NCI-H345 (cell line): ENCODE measurements at places on chromosomes 3 and 15.

- no peak for DNase-seq
Measured at GRCh38 chr3:45679805-45680204, 9.4 kb upstream of the SACM1L start.

- no peak for DNase-seq
Measured at GRCh38 chr15:68674975-68675374, 96.2 kb downstream of the CORO2B start.

GRCh38 chr15:70083946-70084345 is 13.8 kb downstream of the TLE3 start:
- DNase-seq, result no peak

- no peak for DNase-seq
Measured at GRCh38 chr3:193970773-193971206, 165.2 kb upstream of the HES1 start.

DNA sequence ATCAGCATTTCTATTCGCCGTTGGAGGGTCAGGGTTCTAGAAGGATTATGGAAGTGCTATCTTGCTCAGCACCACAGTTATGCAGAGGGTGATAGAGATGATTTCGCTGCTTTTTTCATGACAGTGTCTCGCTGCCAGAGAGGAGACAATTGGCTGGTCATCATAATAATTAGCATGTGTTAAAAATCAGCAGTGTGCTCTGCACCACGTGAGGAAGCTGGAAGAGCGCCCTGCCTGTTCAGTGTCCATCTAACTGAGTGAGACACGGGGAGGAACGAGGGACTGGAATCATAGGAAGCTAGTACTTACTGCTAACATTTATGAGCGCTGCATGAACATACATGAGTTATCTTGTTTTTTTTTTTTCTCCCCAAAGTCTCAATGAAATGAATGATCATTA is 116.2 kb upstream of the PLAAT1 start:
- no peak for DNase-seq

DNA sequence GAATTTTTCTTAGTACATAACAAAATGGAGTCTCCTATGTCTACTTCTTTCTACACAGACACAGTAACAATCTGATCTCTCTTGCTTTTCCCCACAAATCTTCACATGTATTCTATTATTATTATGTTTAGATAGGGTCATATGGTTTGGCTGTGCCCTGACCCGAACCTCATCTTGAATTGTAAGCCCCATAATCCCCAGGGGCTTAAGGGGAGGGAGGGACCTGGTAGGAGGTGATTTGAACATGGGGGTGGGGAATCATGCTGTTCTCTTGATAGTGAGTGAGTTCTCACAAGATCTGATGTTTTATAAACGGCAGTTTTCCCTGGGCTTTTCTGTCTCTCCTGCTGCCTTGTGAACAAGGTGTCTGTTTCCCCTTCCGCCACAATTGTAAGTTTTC is 86.7 kb upstream of the SELENOK start:
- DNase-seq, result no peak

- DNase-seq, result peak; percentile 60
Measured at GRCh38 chr3:9402410-9403228, 5.2 kb downstream of the SETD5 start.

GRCh38 chr3:104519068-104519467 is 847.6 kb upstream of the ALCAM start:
- DNase-seq, result no peak

DNA sequence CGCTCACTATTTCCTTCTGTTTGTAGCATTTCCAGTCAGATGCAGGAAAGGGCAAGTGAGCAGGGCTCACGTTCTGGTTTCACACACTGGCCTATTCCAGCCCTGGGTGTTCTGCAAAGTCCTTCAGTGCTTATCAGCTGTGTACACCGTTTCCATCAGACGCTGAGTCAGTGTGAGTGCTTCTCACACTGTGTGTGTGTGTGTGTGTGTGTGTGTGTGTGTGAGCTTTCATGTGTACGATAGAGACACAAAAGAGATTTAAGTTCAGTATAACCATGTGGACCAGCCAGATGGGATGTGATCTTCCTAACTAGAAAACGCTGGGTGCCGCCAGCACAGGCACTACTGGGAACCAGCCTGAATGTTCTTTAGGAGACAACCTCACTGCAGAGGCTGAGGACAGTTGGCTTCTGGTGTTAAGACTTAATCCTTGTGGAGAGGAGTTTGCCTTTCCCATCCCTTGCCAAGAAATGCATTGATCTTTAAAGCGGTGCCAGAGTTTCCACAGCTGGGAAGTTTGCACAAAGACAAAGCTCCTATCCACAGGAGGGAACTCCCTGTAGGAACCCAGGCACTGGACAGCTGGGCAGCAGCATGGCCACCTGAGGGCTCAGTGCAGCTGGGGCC is 3.9 kb upstream of the CHSY1 start:
- no peak for DNase-seq

DNA sequence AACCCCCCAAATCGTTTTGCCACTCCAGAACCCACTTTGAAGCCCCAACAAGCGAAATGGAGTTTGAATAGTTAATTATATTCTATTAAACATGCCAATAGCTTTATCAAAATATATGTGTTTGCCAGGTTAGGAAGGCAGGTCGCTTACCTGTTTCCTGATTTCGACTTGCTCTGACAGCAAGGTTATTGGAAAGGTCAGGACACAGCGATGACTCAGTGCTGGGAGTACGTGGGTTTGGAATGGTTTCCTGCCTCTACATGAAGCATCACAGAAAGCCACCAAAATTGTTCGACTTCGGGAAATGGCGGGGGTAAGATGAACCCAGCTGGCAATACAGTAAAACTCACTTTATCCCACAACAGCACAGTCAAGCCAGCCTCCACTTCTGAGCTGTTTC is 135.6 kb upstream of the ABI3BP start:
- no peak for DNase-seq

DNA sequence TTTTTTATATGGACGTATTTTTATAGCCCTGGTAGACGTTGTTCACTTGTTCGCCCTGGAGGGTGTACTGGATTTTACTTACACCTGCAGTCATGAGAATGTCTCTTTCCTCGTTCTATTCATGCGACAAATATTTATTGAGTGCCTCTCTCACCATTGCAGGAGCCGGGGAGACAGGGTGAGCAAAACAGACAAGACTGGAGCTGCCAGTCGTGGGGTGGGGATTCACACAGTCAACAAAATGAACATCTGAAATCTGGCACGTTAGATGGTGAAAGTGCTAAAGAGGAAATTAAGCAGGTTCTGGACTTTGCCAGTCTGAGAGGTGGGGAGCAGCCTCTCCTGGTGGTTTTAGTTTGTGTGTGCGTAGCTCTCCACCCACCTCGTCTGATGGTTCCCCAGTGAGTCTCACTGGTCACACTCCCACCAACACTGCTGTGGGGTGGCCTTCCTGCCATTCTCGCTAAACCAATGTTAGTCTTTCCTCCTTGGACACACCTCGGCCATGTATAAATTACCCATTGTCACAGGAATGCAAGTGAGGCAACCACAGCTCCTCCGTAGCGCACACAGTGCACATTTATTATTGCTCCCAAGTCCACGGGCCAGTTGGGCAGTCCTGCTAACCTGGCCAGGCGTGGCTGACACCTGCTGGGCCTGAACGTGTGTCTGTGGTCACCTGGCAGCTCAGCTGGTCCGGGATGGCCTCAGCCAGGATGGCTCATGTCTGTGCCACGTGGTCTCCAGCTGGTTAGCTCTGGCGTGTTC is 31.5 kb downstream of the FBLN2 start:
- no peak for DNase-seq

DNA sequence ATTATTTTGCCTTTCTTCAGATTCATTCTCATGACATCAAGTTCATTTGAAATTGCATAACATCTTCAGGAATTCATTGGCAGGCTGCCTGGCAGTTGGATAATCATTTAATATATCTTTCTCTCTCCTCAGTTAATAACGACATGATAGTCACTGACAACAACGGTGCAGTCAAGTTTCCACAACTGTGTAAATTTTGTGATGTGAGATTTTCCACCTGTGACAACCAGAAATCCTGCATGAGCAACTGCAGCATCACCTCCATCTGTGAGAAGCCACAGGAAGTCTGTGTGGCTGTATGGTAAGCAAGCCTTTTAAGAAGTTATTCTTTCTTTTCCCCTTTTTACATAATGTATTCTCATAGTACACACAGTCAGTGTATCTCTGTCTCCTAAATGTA is 38.2 kb downstream of the TGFBR2 start:
- DNase-seq, result no peak

DNA sequence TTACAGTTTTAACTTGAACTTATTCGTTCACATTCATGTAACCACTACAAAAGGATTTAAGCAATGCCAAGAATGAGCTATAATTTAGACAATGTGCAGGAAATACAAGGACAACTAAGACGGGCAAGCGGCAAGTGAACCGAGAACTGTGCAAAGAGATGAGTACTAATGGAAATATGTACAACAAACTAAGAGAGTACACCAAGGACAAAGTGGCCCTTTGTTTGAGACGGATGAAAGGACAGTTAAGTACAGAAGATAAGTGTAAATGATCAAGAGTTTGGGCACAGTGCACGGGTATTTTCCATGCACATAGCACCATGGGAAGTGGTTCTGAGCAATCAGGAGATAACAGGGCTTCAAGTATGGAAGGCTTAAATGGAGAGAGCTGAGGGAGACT is 281.7 kb downstream of the ROBO2 start:
- DNase-seq, result no peak

GRCh38 chr15:60859996-60860494 is 369.1 kb downstream of the RORA start:
- no peak for DNase-seq

DNA sequence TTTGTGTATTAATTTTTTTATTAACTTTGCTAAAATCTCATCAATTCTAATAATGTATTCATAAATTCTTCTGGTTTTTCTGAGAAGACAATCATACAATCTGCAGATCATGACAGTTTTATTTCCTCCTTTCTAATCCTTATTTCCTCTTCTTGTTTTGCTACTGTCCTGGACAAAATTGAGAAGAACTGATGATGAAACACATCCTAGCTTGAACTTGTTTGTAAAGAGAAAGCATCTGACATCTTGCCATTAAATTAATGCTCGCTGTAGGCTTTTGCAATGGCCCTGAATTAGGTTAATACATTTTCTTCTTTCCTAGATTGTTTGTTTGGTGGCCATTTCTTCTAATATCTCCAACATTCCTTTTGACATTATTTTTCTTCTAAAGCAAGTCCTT is 110.9 kb upstream of the TPM1 start:
- no peak for DNase-seq
